CD4-positive, alpha-beta T cell (primary cell): ENCODE measurements at places on chromosomes 2 and 18. TPM values are rescaled to one million over a fixed set of nuclear protein-coding genes. Genes with fewer than 3 reads are reported as not detected.

DNA sequence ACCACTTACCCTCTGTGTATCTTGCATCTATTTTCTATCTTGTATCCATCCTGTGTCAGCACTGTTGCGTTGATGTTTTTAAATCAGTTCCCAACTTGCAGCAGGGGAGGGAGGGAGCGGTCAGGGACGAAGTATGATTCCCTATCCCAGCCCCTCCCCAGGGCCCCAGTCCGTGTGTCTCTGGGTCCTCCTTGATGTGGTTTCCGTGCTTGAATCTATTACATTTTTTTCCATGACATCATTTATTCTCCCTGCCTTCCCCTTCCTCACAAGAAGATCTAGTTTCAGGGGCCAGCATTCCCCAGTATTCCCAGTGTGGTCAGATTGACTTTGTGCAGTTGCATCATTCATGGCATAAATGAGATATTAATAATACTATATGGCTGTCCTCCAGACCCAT is 479.3 kb downstream of the PTPRM start:
- no peak for DNase-seq
- no peaks in the 10 kb centered on the region for H3K27me3 ChIP-seq
- no peaks in the 10 kb centered on the region for H3K4me1 ChIP-seq
- no peaks in the 10 kb centered on the region for H3K36me3 ChIP-seq

DNA sequence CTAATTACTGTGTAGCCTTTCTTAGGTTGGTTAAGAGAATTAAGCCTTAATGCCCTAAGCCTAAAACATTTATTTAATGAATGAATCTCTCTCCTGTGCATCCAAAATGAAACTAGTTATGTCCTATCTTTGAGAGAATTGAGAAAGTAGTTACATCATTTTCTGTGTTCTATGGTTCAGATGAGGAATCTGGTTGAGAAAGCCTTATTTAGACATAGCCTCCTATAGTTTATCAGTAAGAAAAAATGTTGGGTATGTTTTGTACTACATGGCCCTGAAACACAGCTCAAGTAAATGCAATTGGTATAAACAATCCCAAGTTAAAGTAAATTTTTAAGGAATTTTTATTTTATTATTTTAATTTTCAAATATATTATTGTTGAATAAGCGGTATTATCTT is 25.9 kb upstream of the RAMP1 start:
- no peaks in the 10 kb centered on the region for H3K27me3 ChIP-seq
- no peak overlapping the region for H3K27ac ChIP-seq
- H3K36me3 ChIP-seq: no peaks in the 10 kb centered on the region
- H3K4me3 ChIP-seq: no peak overlapping the region
- H3K4me1 ChIP-seq: no peaks in the 10 kb centered on the region

DNA sequence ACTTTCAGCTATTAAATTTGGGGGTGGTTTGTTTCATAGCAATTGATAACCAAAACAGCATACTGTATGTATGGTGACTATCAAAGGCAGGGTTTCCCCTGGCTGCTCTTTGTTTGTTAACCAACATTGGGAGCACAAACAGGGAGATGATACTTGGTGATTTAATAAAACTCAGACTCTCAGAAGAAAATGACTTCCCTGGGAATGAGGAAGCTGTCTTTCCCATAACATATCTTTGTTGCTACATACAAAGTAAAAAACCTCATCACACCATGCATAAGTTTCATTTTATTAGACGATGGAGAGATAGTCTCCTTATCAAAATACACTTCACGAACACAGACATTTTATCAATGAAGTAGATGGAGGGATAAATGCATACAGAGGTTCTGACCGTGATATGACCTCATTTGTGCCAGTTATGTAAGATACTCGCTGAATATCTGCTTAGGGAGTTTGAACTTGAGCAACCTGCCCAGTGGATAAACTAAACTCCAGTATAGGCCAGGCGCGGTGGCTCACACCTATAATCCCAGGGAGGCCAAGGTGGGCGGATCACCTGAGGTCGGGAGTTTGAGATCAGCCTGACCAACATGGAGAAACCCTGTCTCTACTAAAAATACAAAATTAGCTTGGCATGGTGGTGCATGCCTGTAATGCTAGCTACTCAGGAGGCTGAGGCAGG is 3.8 kb upstream of the NFE2L2 start:
- DNase-seq: no peak
- H3K4me3 ChIP-seq: no peak overlapping the region
- H3K4me1 ChIP-seq: peaks cover 6% of the 10 kb centered on the region
- H3K27me3 ChIP-seq: no peaks in the 10 kb centered on the region

- no peaks in the 10 kb centered on the region for H3K27me3 ChIP-seq
- DNase-seq: no peak
- H3K4me3 ChIP-seq: no peak overlapping the region
- peaks cover 12% of the 10 kb centered on the region for H3K4me1 ChIP-seq
- no peaks in the 10 kb centered on the region for H3K36me3 ChIP-seq
- H3K27ac ChIP-seq: no peak overlapping the region
These were observed 8.7 kb downstream of the TMEM169 start for GRCh38 chr2:216090369-216090786.

DNA sequence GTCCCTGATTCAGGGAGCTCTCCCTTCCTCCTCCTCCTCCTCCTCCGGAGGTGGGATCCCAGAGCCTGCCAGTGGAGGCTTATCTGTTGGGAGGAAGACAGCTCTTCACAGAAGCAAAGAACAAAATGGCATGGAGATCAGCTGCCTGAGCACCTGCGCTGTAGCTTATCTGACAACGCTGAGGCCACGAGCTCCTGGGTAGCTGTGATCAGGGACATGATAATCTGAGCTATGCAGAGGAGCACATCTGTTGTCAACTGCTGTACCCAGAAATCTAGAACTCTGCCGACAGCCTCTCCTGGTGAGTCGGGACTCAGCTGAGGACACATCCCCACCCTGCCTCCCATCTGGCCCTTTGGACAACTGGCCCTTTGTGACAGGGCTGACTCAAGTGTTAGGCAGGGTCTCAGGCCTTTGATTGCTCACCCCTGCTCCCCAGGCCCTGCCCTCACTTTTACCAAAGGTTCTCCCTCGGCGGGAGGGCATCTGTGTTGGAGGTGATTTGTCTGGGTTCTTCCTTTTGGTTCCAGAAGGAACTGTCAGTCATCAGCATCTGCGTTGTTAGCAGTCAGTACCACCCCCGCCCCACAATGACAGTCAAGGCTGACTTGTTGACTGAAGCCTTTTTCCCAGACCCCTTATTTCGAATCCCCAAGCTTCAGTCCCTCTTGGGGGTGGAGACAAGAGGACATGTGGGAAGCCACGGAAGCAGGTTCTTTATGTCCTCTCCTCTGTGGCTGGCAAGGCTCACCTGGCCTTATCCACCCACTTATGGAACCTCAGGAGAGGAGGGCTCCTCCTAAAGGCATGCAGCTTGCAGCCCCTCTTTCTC is 5.9 kb upstream of the CNNM3 start:
- H3K27ac ChIP-seq: no peak overlapping the region
- H3K4me3 ChIP-seq: no peak overlapping the region
- DNase-seq: no peak
- H3K36me3 ChIP-seq: peaks cover 5% of the 10 kb centered on the region
- H3K4me1 ChIP-seq: peaks cover 25% of the 10 kb centered on the region
- no peaks in the 10 kb centered on the region for H3K27me3 ChIP-seq

GRCh38 chr2:128359841-128360240 is 41.2 kb upstream of the HS6ST1 start:
- H3K4me1 ChIP-seq: no peaks in the 10 kb centered on the region
- no peak for DNase-seq
- H3K27me3 ChIP-seq: no peaks in the 10 kb centered on the region
- H3K27ac ChIP-seq: no peak overlapping the region
- H3K36me3 ChIP-seq: no peaks in the 10 kb centered on the region
- no peak overlapping the region for H3K4me3 ChIP-seq

DNA sequence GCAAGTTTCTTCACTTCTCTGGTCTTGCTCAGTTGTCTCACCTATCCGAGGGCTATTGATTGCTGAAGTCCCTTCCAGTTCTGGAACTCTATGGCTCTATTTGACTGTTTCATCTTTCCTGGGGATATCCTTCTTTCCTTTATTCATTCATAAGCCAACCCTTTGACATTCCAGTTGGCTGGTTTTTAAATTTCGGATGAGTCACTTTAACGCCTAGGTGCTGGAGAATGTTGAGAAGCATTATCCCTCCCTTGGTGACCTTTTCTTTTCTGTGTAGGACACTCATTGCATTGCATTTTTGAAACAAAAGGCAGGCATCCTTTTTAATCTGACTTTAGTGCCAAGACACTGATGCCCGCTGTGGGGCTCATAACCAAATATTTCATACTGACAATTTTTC is 307.1 kb downstream of the TSN start:
- no peaks in the 10 kb centered on the region for H3K27me3 ChIP-seq
- H3K27ac ChIP-seq: no peak overlapping the region
- H3K4me3 ChIP-seq: no peak overlapping the region
- H3K36me3 ChIP-seq: no peaks in the 10 kb centered on the region
- no peaks in the 10 kb centered on the region for H3K4me1 ChIP-seq

GRCh38 chr2:154331784-154332183 is 366.7 kb upstream of the KCNJ3 start:
- no peaks in the 10 kb centered on the region for H3K4me1 ChIP-seq
- no peaks in the 10 kb centered on the region for H3K27me3 ChIP-seq
- H3K4me3 ChIP-seq: no peak overlapping the region
- no peaks in the 10 kb centered on the region for H3K36me3 ChIP-seq
- DNase-seq: no peak

FZD7 gene
- 0.17 TPM for total RNA-seq
